Neuronal stem cell (in vitro differentiated cells): ENCODE measurements at places on chromosomes 5 and 9.

GRCh38 chr9:14245901-14246525 lies 67.9 kb downstream of the NFIB start:
- no peak overlapping the region for H3K4me3 ChIP-seq
- no peaks in the 10 kb centered on the region for H3K27me3 ChIP-seq
- H3K4me1 ChIP-seq, result no peaks in the 10 kb centered on the region
- no peaks in the 10 kb centered on the region for H3K36me3 ChIP-seq
- DNase-seq, result no peak

- no peak overlapping the region for H3K4me3 ChIP-seq
- no peaks in the 10 kb centered on the region for H3K36me3 ChIP-seq
- no peaks in the 10 kb centered on the region for H3K4me1 ChIP-seq
- H3K27ac ChIP-seq, result no peak overlapping the region
- H3K27me3 ChIP-seq, result no peaks in the 10 kb centered on the region
These were observed 171.0 kb downstream of the DEPDC1B start for GRCh38 chr5:60529001-60529400.

DNA sequence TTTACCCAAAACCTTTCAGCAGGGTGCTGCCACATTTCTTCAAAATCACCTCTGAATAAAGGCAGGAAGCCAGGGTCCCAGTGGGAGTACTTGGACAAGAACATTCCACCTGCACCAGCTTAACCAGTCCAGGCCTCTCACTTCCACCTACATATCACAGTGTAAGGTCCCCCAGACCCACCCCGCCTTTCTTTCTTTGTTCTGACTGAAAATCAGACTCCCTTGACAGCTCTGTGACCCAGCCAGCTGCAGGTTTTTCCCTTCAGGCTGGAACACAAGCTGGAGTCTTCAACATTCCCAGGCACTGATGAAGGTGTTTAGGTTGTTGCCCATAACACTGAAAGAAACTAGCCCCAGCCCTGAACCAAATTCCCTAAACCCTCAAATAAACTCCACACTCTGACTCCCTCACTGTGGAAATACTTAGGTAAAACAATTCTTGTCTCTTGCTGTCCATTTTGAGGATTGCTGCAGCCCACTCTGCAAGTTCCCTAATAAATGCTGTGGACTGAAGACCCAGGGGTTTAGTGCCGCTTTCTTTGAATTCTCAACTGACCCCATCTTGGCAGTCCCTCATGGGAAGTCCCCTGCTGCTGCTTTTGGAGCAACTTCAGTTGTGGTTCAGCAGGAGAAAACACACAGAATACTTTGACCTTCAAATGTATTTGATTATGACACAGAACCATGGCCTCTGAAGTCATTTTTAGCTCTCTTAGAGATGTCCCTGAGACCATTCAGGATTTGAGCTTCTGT lies 24.8 kb downstream of the P4HA2 start:
- H3K4me3 ChIP-seq, result no peak overlapping the region
- no peak for DNase-seq
- no peaks in the 10 kb centered on the region for H3K36me3 ChIP-seq
- H3K27me3 ChIP-seq, result no peaks in the 10 kb centered on the region

DNA sequence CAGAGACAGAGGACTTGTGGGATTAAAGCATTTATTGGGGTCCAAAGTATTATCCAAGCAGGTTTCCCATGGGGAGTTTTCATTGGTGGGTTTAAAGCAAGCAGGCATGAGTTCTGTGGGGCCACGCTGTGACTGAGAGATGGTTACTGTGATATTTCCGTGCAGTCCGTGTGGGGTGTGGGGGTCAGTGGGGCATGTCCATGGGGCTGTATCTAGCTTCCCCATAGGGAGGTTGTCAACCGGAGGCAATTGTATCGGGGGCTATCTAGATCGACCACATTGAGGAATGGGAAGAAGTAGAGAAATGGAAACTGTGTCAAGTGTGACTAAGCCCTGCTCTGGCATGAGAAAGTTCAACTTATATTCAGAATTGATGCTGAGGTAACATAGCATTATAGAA lies 7.1 kb upstream of the RPS23 start:
- H3K27ac ChIP-seq, result no peak overlapping the region
- DNase-seq, result no peak
- no peaks in the 10 kb centered on the region for H3K4me1 ChIP-seq
- no peak overlapping the region for H3K4me3 ChIP-seq
- H3K27me3 ChIP-seq, result no peaks in the 10 kb centered on the region

GRCh38 chr9:18472841-18473251 lies 1.1 kb upstream of the ADAMTSL1 start:
- H3K36me3 ChIP-seq, result no peaks in the 10 kb centered on the region
- H3K27me3 ChIP-seq, result no peaks in the 10 kb centered on the region
- peak overlapping the region; percentile 49 for H3K4me3 ChIP-seq
- no peak for DNase-seq

DNA sequence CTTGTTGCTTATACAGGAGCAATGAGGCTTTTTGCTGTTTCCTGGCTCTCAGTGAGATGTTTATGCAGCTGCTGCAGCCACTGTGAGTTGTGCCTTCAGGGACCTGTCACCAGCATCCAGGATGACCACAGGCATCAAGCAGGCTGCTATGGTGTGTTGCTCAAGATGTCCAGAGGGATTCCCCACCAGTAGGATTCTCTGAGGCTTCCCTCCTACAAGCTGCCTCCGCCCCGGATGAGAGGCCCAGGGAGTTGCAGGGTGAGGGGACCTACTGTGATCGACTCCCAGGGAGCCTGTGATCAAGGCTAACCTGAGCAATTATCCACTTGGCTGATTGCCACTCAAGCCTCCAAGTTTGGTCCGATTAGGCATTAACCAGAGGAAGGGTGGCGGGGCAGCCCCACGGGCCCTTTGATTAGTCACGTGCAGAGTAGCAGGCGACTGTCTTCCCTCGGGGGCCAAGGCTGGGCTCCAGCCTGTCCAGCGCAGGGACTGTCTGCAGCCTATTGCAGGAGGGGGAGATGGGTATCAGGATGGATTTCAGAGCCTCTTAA lies 1.8 kb upstream of the FAT2 start:
- DNase-seq, result no peak
- H3K36me3 ChIP-seq, result no peaks in the 10 kb centered on the region
- H3K27me3 ChIP-seq, result no peaks in the 10 kb centered on the region
- H3K27ac ChIP-seq, result no peak overlapping the region
- no peak overlapping the region for H3K4me3 ChIP-seq
- H3K4me1 ChIP-seq, result peaks cover 21% of the 10 kb centered on the region

GRCh38 chr5:93381057-93381456 lies 200.0 kb downstream of the NR2F1-AS1 start:
- peaks cover 8% of the 10 kb centered on the region for H3K4me1 ChIP-seq
- H3K4me3 ChIP-seq, result no peak overlapping the region
- no peaks in the 10 kb centered on the region for H3K36me3 ChIP-seq
- DNase-seq, result no peak
- no peaks in the 10 kb centered on the region for H3K27me3 ChIP-seq

DNA sequence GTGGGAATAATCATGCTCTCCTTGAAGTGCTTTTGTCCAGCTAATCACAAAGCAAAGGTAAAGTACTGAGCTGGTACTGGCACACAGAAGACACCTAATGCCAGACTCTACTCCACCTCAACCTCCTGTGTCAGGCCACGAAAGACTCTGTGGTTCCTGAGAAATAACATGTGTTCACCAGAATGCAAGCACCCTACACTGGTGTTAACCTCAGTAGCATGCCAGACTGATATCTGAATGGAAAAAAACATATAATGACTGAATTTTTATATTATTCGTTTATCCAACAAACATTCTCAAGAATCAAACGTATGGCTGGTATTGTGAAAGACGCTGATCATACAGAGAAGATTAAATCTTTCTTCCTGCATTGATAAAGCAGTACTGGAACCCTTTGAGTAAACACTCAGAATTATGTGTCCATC lies 97.1 kb upstream of the IFNE start:
- no peak overlapping the region for H3K4me3 ChIP-seq
- H3K4me1 ChIP-seq, result peaks cover 8% of the 10 kb centered on the region
- no peak for DNase-seq
- no peaks in the 10 kb centered on the region for H3K27me3 ChIP-seq

- no peaks in the 10 kb centered on the region for H3K27me3 ChIP-seq
- no peaks in the 10 kb centered on the region for H3K4me1 ChIP-seq
- no peak overlapping the region for H3K27ac ChIP-seq
These were observed 92.2 kb upstream of the CKMT2 start for GRCh38 chr5:81140943-81141342.

- H3K4me1 ChIP-seq, result peaks cover 36% of the 10 kb centered on the region
- H3K36me3 ChIP-seq, result peaks cover under 1% of the 10 kb centered on the region
- no peaks in the 10 kb centered on the region for H3K27me3 ChIP-seq
- peak overlapping the region; percentile 17 for H3K4me3 ChIP-seq
- peak overlapping the region; percentile 94 for H3K27ac ChIP-seq
These were observed 1.9 kb downstream of the N4BP3 start for GRCh38 chr5:178115136-178115813.

- H3K4me3 ChIP-seq, result no peak overlapping the region
- no peak for DNase-seq
- H3K4me1 ChIP-seq, result no peaks in the 10 kb centered on the region
- peaks cover 51% of the 10 kb centered on the region for H3K36me3 ChIP-seq
These were observed 13.5 kb downstream of the NDFIP1 start for GRCh38 chr5:142122121-142122520.

DNA sequence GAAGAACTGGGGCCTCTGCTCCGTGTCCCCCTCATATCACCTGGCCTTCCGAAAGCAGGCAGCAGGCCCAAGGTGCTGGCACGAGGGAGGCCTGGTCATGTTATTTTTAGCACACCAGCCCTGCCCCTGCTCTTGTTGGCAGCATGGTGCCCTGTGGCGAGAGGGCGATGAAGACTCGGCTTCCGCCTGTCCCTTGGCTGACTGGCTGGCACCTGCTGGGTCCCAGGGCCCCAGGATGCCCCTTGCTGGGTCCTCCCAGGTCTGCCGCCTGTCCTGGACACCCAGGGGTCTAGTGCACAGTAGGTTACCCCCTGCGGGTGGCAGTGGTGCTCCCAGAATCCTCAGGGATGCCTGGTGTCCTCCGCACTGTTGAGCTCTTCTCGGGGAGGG lies 77.0 kb downstream of the RXRA start:
- H3K27ac ChIP-seq, result no peak overlapping the region
- H3K4me1 ChIP-seq, result peaks cover 15% of the 10 kb centered on the region
- H3K36me3 ChIP-seq, result peaks cover 3% of the 10 kb centered on the region

DNA sequence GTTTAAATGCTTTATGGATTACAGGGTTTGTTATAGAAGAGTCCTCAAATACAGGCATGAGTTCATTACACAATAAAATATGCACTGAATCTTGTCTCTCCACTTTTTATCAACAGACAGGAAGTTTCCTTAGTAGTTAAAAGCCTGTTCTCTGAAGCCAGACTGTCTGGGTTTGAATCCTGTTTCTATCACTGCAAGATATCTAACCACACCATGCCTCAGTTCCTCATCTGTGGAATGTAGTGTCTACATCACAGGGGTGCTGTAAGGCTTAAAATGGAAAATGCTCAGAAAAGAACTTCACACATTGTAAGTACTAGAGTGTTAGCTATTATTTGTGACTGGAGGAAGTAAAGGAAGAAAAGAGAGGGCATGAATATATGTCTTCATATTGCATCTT lies 9.3 kb downstream of the LIX1 start:
- H3K27ac ChIP-seq, result no peak overlapping the region
- peaks cover 14% of the 10 kb centered on the region for H3K4me1 ChIP-seq
- H3K27me3 ChIP-seq, result no peaks in the 10 kb centered on the region
- no peak overlapping the region for H3K4me3 ChIP-seq
- no peaks in the 10 kb centered on the region for H3K36me3 ChIP-seq

- no peak overlapping the region for H3K27ac ChIP-seq
- no peaks in the 10 kb centered on the region for H3K27me3 ChIP-seq
These were observed 32.7 kb downstream of the PCDHAC2 start for GRCh38 chr5:140998921-140999410.

- H3K4me3 ChIP-seq, result no peak overlapping the region
- peak; percentile 23 for DNase-seq
- H3K4me1 ChIP-seq, result peaks cover 16% of the 10 kb centered on the region
- peak overlapping the region; percentile 32 for H3K27ac ChIP-seq
- H3K27me3 ChIP-seq, result no peaks in the 10 kb centered on the region
- H3K36me3 ChIP-seq, result peaks cover 6% of the 10 kb centered on the region
These were observed 96.3 kb downstream of the GLDC start for GRCh38 chr9:6549106-6549800.

GRCh38 chr5:137887831-137888230 lies 1.4 kb upstream of the PKD2L2 start:
- no peak overlapping the region for H3K27ac ChIP-seq
- DNase-seq, result no peak
- no peaks in the 10 kb centered on the region for H3K36me3 ChIP-seq

DNA sequence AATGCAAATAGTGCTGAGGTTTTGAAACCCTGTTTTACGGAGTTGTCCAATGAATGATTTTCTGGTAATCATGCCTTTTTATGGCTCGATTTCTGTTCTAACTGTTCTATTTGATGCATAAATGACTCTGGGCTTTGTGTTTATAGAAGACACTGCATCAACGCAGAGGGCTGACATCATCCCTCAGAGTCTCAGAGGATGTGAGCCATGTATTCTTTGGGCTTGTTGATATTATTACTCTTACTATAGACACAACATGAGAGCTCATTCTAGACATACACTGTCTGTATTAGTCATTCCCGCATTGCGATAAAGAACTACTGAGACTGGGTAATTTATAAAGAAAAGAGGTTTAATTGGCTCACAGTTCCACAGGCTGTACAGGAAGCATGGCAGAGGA lies 31.6 kb downstream of the CDH6 start:
- no peak overlapping the region for H3K27ac ChIP-seq
- H3K4me1 ChIP-seq, result peaks cover 2% of the 10 kb centered on the region
- peaks cover 3% of the 10 kb centered on the region for H3K36me3 ChIP-seq
- no peak overlapping the region for H3K4me3 ChIP-seq
- no peaks in the 10 kb centered on the region for H3K27me3 ChIP-seq
